ENCODE measurements at places on chromosomes 5 and 9. TPM values are rescaled to one million over a fixed set of nuclear protein-coding genes. Genes with fewer than 3 reads are reported as not detected.

DNA sequence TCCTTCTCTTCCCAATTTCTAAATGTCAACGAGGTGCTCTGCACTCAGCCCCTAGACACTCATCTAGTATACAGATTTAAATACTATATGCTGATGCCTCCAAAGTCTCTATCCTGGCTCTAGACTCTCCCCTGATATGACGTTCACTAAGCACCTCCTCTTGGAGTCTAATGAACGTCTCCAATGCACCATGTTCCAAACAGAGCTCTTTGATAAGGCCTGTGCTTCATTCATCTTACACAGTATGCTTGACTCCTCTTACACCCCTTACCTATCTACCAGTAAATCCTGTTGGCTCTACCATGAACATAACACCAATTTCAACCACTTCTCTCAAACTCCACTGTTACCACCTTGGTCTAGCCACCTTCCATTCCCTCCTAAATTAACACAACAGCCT is 25.7 kb downstream of the OXCT1 start:
- no peaks in the 10 kb centered on the region for H3K36me3 ChIP-seq
- no peak overlapping the region for H3K27ac ChIP-seq
- no peaks in the 10 kb centered on the region for H3K4me1 ChIP-seq
- H3K4me3 ChIP-seq = no peak overlapping the region

GRCh38 chr9:75695921-75696320 is 194.6 kb upstream of the PCSK5 start:
- no peak overlapping the region for H3K4me3 ChIP-seq
- DNase-seq = no peak
- H3K27me3 ChIP-seq = no peaks in the 10 kb centered on the region

The PRR7 gene
- total RNA-seq = 2.7 TPM

The FGF1 gene
- 0.41 TPM for total RNA-seq

DNA sequence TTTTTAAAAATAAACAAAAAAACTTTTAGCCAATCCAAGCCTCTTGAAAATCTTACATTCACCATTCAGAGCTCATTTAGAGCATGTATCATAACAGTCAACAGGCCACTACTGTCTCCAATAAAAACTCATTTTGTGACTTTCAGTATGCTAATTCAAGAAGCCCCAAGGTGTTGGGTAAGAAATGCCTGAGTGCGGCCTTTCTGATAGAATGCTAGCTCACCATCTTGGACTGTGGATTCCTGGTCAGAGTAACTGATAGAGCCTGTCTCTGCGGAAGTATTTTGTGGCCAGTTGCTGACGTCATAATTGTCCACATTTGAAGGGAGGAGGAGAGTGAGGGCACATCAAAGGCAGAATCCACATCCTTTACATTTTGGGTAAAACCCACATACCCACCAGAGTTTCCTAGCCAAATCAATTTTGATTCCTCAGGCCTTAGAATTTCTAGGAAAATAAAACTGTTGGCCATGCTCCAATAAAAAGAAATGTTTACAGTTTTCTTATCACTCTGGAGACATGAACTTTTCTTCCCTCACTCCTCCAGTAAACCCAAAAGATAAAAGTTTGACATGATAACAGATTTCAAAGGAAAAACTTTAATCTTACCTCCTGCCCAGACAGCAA is 41.1 kb upstream of the ERCC6L2 start:
- no peak overlapping the region for H3K4me3 ChIP-seq
- no peaks in the 10 kb centered on the region for H3K4me1 ChIP-seq
- no peaks in the 10 kb centered on the region for H3K27me3 ChIP-seq
- no peak overlapping the region for H3K27ac ChIP-seq
- H3K36me3 ChIP-seq = no peaks in the 10 kb centered on the region

The PCDHA9 gene
- total RNA-seq = not detected

The NCS1 gene
- 19.9 TPM for total RNA-seq

The ANKRD33B gene
- total RNA-seq = 1.8 TPM

DNA sequence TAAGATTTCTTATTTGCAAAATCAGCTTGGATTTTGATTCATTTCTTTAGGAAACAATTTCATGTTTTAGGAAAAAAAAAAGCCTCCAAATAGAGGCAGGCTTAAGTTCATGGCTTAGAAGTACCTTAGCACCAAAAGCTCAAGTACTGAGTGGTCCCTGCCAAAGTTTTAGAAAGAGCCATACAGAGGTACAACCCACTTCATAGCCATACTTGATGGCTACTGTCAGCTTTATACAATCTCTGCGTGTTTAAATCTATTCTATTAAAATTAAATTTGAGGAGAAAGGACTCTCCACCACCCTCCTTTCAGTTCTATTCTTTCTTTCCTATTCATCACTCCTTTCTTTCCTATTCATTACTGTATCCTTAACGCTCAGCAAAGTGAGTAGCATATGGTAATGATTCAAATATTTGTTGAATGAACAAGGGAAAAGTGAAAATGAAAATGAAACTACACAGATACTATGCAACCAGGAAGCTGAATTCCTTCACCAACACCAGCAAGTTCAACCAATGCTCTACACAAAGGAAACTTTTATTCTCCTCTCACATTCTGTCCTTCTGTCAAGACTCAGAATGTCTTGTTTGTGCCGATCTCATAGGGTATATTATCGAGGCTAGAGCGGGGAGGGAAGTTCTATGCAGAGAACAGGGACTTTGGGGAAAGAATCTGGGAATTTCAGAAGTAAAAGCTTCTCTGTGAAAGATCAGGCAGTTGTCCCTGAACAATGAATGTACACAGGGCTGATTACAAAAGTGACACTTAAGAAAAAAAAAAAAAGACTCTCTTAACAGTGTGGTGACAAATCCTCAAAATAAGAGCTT is 138.6 kb upstream of the SPEF2 start:
- peaks cover 39% of the 10 kb centered on the region for H3K4me1 ChIP-seq
- H3K4me3 ChIP-seq = peak overlapping the region; percentile 18
- no peak for DNase-seq
- H3K27me3 ChIP-seq = no peaks in the 10 kb centered on the region
- peak overlapping the region; percentile 80 for H3K27ac ChIP-seq

DNA sequence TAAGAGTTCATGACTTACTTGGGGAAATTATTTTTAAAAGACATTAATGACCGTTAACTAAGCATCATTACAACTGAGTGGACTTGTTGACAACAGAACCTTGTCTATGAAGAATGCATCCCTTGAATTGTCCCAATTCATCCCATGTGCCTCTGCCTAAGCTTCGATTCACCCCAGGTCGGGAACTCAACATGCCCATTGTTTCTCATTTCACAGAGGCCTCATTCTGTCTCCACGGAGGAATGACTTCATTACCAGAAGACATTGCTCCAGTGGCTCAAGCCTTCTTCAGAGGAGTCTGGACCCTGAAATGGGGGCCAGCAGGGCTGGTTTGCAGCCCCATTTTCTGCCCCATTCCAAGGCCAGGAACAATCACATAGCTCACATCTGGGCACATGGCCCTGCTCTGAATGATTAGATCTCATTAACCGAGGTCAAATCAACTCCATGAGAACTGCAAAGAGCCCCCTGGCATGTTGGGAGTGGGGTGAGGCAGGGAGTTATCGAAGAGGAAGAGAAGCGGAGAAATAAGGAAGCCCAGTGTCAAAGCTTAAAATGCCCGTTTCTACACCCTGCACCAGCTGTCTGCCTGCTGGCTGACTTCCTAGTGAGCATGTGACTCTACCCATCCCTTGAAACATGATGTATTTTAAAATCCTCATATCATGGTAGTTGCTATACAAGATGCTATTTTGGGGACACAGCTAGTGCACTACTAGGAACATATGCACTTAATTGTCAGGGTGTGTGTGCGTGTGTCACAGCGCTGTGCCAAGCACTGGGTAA is 137.3 kb downstream of the LHFPL2 start:
- no peaks in the 10 kb centered on the region for H3K27me3 ChIP-seq
- H3K4me1 ChIP-seq = peaks cover 63% of the 10 kb centered on the region
- H3K36me3 ChIP-seq = no peaks in the 10 kb centered on the region
- peak overlapping the region; percentile 6 for H3K4me3 ChIP-seq
- no peak for DNase-seq

The MOB3B gene
- total RNA-seq = 13.6 TPM

DNA sequence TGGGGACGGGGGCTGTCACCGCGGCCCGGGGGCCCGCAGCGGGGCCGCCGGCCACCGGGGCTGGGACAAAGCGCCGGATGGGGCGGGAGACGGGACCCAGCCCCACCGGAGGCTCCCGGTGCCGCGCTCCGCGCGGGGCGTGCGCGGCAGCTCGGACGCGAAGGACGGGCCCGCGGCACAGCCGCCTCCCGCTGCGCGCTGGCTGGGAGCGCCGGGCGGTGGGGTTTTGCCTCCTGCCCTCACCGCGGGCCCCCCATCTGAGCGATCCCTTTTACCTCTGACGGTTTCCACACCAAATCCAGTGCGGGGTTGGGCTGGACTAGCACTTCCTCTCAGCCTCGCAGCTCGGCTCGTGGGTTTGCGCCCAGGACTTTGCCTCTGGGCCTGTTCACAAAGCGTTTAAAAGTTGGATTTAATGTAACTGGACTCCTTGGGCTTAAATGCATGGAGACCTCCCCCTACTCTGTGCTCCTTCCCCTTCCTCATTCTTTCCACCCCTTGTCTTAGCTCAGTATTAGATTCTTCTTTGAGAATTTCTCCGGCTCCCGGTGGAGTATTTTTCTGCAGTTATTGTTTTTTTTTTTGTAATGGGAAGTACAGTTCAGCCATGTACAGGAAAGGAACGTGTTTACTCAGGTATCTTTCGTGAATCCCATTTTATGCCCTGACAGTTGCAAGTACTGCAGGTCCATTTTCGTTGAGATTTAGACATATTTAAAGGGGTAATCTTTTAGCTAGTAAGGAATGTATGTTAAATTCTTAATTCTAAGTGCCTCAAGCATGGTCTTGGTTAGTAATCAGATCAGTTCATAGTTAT is 691 bp downstream of the FCHO2 start:
- peaks cover 63% of the 10 kb centered on the region for H3K4me1 ChIP-seq
- H3K36me3 ChIP-seq = no peaks in the 10 kb centered on the region
- H3K4me3 ChIP-seq = peak overlapping the region; percentile 86

The GFRA3 gene
- total RNA-seq = 1.9 TPM

DNA sequence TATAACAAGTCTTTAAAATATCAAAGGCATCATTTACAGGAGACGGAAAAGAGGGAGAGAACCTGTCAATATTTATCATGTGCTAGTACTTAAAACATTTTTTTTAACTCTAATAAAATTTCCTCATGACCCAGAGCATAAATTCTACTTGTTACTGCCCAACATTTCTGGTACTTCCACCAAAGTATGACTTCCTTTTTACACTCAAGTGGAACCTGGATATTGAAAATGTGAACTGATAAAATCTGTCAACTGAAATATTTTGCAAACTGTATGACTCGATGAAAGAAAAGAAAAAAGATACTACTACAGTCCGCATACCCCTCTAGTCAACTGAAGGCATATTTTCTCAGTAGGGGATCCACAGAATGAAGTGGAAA is 37.1 kb downstream of the FAM13B start:
- H3K4me3 ChIP-seq = no peak overlapping the region
- H3K27me3 ChIP-seq = no peaks in the 10 kb centered on the region
- no peak for DNase-seq
- H3K27ac ChIP-seq = peak overlapping the region; percentile 15

- H3K4me1 ChIP-seq = peaks cover 15% of the 10 kb centered on the region
- no peaks in the 10 kb centered on the region for H3K27me3 ChIP-seq
- peak; percentile 89 for DNase-seq
- no peaks in the 10 kb centered on the region for H3K36me3 ChIP-seq
These were observed 73.0 kb downstream of the EHMT1 start for GRCh38 chr9:137691646-137692351.

The UGT3A2 gene
- 0.31 TPM for total RNA-seq

DNA sequence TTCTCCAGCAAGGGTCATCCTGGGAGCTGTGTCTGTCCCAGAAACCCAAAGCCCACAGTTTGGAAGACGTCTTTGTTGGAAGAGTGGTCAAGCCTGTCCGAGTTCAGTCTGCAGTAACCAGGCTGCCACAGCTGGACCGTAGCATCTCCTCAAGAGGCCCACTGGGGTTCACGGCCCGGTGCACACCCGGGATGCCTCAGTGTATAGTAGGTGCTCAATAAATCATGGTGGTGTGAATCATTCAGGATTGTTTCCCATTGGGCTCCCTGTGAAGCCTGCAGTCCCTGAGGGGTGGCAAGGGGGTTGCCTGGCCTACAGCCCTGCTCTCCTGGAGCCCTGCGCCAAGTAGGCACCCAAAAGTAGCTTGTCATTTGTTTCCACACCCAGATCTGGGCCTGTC is 10.3 kb upstream of the PRRX2 start:
- no peaks in the 10 kb centered on the region for H3K4me1 ChIP-seq
- no peaks in the 10 kb centered on the region for H3K27me3 ChIP-seq
- no peak overlapping the region for H3K27ac ChIP-seq

DNA sequence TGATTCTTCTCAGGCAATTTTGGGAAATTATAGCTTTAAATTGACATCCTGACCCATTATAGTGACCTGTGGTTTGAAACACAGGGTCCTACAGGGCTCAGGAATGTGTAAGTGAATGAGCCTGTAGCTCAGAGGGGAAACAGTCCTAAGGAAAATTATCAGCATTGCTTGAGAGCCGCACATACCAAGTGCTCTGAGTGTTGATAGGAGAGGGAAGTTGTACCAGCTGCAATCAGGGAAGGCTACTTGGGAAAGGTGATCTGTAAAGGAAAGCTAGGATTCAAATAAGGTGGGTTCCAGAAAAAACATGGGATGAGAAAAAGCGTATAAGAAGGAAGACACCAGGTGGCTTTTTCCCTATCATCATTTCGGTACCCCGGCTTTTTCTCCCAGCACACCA is 4.4 kb upstream of the SLC25A51 start:
- H3K4me3 ChIP-seq = no peak overlapping the region
- peak overlapping the region; percentile 15 for H3K27ac ChIP-seq
- no peaks in the 10 kb centered on the region for H3K36me3 ChIP-seq
- H3K4me1 ChIP-seq = peaks cover 6% of the 10 kb centered on the region
- DNase-seq = no peak

The NPDC1 gene
- total RNA-seq = 104 TPM

The CCDC152 gene
- 0.96 TPM for total RNA-seq

The PCDHB6 gene
- total RNA-seq = 0.73 TPM

GRCh38 chr9:89254773-89255125 is 56.2 kb upstream of the CKS2 start:
- no peaks in the 10 kb centered on the region for H3K36me3 ChIP-seq
- no peak overlapping the region for H3K27ac ChIP-seq
- H3K4me1 ChIP-seq = no peaks in the 10 kb centered on the region
- no peak overlapping the region for H3K4me3 ChIP-seq
- no peaks in the 10 kb centered on the region for H3K27me3 ChIP-seq

GRCh38 chr5:18378066-18378465 is 743.8 kb downstream of the TAF11L14 start:
- H3K4me3 ChIP-seq = no peak overlapping the region
- no peaks in the 10 kb centered on the region for H3K36me3 ChIP-seq
- no peaks in the 10 kb centered on the region for H3K4me1 ChIP-seq
- DNase-seq = no peak
- H3K27me3 ChIP-seq = no peaks in the 10 kb centered on the region

DNA sequence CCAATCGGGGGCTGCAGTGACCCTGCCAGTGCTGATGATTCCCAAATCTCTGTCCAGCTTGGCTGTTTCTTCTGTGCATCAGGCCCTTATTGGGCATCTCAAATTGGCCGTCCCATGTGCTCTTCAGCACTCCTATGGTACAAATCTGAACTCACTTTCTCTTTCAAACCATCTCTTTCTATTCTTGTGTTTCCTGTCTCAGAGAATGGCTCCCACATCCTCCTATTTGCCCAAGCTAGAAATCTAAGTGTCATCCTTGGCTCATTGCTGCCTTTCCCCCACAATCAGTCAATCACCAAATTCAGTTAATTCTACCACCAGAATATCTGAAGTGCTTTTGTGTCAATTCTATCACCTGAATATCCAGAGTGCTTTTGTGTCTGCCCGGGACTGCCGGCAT is 336.6 kb downstream of the CWC27 start:
- no peaks in the 10 kb centered on the region for H3K27me3 ChIP-seq
- H3K27ac ChIP-seq = no peak overlapping the region
- no peak for DNase-seq
- peaks cover 15% of the 10 kb centered on the region for H3K4me1 ChIP-seq
